Hindlimb muscle (tissue), 1 donor: ENCODE measurements at places on chromosomes 3 and 15.

- no peak for DNase-seq
These were observed 10.8 kb downstream of the GATA2 start for GRCh38 chr3:128482175-128482574.

DNA sequence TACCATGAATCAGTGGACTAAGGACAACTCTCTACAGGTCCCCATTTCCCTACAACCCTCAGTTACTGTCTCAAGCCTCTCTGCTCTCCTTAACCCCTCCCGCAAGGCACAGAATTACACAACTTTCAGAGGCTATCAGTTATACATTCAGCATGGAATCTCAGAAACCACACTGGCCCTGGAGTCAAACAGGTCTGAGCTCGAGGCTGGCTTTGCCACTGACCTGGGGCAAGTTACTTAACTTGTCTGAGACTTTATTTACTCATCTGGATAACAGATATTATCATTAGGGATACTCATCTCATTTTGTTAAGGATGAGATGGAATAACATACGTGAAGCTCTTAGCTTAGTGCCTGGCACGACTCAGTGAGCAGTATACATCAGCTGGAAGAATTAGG, 95.2 kb downstream of the WDR76 start:
- DNase-seq: no peak

DNA sequence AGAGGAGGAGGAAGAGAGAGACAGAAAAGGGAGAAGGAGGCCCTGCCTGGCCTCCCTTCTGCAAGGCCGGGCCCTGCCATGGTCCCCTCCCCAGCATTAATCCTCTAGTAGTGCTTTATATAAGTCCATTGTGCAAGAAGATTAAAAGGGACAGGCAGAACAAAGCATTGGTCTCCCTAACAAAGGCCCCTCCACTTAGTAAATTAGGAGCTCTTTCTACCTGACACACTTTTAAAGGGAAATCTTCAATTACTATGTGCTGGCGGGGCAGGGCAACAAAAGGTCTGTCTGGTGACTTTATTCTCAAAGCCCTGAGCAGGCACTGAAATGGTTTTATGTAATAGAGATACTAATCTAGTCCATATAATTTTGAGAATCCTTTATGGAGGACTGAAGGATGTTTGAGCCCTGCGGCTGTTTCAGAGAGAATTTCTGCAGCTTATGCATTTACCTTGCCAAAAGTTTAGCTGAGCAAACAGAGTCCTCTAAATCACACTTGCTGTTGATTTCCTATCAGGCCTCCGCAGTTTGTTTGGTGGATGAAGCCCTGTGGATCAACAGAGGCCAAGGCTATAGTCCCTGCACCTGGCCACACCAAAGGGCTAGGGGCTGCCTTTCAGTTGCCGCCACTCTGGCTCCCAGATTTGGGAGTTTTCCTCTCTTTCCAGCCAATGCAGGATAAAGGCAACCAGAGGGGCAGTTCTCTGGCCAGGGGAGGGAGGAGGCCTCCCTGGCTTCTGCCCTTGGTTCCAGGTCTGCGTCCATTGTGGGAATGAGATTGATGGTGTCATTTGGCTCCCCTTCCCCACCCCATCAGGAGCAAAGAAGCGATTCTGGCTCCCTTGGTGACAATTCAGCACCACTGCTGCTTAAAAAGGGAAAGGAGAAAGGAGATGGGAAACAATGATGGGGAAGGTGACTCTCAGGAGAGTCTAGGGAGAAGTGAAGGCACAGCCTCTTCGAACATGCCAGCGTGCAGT, 148.0 kb downstream of the MEGF11 start:
- no peak for DNase-seq

DNA sequence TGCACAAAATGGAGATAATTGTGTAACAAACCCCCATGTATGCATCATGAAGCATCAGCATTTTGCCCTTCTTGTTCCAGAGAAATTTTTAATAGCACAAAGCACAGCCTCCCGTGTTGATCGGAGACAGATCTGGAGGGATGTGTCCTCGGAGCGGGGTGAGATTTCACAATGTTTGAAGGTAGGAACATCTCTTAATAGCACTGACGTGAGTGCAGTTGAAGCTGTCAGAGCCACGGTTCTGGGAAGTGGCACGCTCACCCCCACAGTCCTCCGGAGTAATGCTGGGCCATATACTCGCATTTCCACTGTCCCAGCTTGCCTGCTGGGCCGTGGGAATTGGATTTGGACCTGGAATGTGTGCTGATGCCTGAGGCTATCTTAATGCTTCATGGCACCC, 24.1 kb downstream of the ARPP21 start:
- DNase-seq: no peak

- no peak for DNase-seq
These were observed 10.5 kb upstream of the ABHD2 start for GRCh38 chr15:89077750-89078149.

DNA sequence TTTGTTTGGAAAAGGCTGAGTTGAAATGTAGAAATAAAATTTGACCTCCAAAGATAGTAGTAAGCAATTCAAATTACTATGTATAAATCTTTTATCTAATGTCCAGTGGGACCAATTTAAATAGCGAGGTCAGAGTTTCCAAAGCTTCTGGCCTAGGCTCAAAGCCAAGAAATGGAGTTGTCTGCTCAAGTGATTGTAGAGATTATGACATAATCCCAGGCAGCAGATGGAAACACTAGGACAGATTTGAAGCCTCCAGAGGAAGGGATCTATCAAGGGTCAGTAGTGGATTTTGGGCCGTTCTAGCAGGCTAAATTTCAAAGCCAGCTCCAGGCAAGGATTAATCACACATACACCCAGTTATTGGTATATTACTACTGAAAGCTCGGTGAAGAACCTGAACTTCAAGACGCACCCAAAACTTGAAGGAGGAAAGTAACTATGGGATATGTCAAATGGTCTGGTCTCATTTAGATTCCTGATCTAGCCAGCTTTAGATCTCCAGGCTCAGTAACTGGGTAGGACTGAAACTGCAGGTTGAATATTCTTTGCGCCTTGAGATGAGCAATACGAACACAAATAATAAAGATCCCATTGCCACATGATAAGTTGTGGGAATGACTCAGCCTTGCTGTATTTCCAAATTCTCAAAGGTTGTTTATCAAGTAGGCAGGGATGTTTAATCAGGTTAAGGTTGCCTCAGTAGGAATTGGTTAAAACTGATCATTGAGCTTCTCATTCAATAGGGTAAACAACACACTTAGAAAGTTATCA, 30.9 kb upstream of the ARRDC4 start:
- no peak for DNase-seq

DNA sequence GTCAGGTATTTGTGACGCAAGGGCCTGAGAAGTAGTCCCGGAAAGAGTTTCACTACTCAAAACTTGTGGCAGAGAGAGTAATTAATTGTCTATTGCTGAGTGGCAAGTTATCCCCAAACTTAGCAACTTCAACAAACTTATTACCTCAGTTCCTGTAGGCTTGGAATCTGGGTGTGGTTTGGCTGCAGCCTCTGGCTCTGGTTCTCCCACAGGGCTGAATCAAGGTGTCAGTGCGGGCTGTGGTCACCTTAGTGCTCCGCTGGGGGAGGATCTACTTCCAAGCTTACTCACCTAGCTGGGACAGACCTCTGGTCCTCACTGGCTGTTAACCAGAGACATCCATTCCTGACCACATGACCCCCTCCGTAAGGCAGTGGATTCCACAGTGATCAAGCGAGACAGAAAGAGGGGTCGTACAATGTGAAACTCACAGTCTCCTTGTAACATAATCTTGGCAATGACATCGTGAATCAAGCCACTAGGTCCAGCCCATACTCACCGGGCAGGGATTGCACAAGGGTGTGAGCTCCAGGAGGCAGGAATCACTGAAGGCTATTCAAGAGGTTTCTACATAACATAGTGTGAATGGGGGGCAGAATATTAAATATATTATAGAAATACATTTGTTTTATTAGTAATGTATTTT, 138.3 kb downstream of the RYR3 start:
- DNase-seq: no peak
